HS-27A (cell line): ENCODE measurements at places on chromosomes 7 and 10.
A peak's percentile ranks its signal among the peaks of the same experiment; 100 is the strongest.

DNA sequence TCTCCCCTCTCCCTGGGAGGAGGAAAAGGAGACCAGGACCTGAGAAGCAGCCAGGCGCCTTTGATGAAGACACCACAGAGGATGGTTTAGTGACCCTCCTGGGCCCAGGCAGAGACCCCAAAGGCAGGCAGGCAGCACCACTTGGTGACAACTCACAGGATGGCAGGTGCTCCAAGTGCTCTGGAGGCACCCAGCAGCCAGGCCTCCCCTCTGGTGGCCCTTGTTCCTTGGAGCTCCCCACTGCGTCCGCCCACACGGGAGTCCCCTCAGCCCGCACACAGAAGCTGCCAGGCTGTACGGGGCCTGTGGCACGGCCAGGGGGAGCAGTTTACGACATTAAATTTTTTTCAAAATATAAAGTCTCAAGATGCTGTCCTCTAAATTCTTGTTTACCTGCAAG lies 607.1 kb upstream of the FOXK1 start:
- DNase-seq = no peak

GRCh38 chr10:33334805-33335550 lies 511 bp upstream of the NRP1 start:
- no peak for DNase-seq

- no peak for DNase-seq
Measured at GRCh38 chr10:4557469-4557868, 268.5 kb upstream of the AKR1E2 start.

GRCh38 chr10:24223953-24224352 lies 15.0 kb downstream of the KIAA1217 start:
- DNase-seq = no peak

GRCh38 chr10:62590306-62590705 lies 214.2 kb upstream of the ADO start:
- no peak for DNase-seq

- peak; percentile 59 for DNase-seq
Measured at GRCh38 chr7:45689011-45689796, 115.0 kb downstream of the ADCY1 start.

- DNase-seq = no peak
Measured at GRCh38 chr7:43570688-43571365, 12.1 kb upstream of the STK17A start.

DNA sequence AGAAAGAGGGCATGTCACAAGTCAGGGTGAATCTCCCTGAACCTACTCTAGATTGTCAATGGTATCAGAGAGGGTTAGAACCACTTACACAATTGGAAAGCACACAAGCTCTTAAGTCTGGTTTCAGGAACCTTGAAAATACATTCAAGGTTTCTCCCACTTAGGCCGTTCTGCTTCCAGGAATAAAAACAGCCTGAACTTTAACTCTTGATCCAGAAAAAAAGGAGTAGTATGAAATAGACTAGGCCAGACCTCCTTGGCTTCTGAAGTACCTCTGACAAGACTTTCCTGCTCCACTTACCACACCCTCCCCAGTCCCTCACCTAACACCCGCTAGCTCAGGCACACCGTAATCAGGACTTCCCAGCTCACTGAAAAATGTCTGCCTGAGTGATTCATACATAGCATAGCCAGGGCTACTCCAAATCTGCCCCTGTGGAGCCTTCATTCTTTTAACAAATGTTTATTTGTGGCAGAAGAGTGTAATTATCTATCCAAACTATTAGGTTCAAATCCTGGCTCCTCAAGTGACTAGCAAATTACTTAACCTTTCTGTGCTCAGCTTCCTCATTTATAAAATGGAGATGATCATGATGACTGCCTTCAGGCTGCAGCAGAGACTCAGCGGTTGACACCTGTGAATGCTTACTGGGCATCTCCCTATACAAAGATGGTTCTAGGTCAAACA lies 30.3 kb upstream of the IL6 start:
- DNase-seq = no peak

- peak; percentile 15 for DNase-seq
Measured at GRCh38 chr7:95045236-95045923, 138.0 kb downstream of the PPP1R9A start.

DNA sequence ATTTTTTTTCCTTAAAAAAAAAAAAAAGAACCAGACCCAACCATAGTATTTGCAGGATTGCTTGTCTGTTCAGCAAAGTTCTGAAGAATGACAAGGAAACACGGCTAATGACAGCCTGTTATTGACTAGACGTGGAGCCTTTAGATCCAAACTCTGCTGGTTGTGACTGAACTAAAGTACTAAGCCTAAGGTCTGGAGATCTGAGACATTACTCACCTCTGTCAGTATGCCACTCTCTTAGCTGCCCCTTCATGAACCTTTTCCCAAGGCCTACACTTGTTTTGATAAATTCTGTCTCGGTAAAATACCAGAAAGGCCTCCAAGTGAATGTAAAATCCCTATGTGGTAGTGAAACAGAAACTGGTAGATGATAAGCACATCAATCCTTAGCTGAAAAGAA lies 101.0 kb downstream of the CABCOCO1 start:
- no peak for DNase-seq

GRCh38 chr7:78253850-78254725 lies 455.5 kb downstream of the PHTF2 start:
- DNase-seq = no peak

GRCh38 chr7:128164061-128164954 lies 76.8 kb upstream of the LEP start:
- no peak for DNase-seq

DNA sequence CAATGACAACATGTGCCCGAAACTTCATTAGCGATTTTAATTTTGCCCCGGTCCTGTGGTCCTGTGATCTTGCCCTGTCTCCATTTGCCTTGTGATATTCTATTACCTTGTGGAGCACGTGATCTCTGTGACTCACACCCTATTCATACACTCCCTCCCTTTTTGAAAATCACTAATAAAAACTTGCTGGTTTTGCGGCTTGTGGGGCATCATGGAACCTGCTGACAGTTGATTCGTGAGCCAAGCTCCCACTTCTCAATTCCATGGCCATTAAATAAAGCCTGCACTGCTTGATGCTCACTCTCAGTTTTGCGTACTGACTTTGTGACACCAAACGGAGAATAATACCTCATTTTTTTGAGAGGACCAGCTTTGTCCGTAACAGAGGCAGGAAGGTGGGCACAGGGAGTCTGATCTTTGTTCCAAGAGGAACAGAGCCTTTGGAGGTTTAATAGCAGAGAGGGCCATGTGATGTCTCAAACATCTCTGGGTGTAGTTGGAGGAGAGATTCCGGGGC lies 3.8 kb upstream of the ADAMTS14 start:
- DNase-seq = no peak

DNA sequence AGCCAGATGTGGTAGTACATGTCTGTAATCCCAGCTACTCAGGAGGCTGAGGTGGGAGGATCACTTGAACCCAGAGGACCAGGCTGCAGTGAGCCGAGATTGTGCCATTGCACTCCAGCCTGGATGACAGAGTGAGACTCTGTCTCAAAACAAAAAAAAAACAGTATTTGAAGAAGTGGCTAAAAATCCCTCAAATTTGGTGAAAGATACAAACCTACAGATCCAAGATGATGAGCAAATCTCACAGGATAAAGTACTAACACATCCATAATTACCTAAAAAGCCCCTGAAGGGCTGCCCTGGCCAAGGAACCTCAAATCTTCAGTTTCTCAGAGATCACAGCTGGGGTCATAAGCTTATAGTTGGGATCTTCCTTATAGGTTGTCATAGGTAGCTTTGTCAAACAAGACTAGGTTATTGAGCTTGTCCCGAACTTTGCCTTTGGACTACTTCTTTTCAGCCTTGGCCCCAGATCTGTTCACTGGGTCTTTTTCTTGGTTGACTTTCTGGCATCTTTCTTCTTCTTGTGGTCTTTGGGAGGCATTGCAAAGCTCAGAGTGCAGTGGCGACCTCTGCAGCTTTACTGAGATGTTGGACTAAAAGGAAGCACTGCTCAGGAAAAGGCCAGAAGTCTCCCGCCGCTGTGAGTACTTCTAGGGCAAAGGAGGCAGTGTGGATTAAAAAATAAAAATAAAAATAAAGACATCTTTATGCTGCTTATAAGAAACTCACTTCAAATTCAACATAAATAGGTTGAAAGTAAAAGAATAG lies 28.6 kb upstream of the SAR1A start:
- DNase-seq = no peak

DNA sequence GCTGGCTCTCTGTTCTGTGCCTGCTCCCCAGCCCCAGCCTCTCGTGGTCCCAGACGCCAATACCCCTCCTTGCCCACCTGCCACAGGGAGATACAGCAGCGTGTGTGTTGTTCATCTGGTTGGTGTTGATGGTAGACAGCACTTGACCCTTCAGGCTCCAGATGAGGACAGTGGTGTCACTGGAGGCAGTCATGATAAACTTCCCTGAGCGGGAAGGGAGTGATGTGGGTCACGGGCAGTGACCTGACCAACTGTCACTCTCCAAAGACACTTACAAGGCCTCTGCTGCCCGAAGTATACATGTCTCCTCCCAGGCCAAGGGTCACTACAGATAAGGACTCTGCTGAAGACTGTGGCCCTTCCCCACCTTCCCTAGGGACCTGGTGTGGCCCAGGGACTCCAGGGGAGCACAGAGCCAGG lies 5.6 kb downstream of the TBL2 start:
- no peak for DNase-seq

GRCh38 chr10:103616705-103617601 lies 123.4 kb downstream of the NEURL1 start:
- DNase-seq = no peak

DNA sequence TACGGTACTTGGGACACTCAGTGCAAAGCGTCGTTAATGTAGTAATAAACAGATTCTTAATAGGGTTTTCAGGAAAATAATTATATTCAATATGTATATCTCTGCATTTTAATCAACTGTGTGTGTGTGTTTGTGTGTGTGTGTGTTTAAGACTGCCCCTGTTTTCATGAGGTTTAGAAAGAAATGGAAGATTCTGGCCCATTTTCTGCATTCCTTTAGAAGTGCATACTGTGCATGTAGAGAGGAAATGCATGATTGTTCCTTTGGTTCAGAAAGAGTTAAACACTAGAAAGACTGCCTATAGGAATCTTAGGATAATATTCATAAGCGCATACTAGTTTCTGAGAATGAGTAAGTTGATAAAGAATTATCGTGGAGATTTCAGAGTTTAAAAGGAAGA lies 975 bp downstream of the CNTNAP2 start:
- DNase-seq = no peak

- no peak for DNase-seq
Measured at GRCh38 chr10:97805949-97806348, 34.1 kb upstream of the SFRP5 start.

- no peak for DNase-seq
Measured at GRCh38 chr7:69962186-69963065, 364.2 kb downstream of the AUTS2 start.

DNA sequence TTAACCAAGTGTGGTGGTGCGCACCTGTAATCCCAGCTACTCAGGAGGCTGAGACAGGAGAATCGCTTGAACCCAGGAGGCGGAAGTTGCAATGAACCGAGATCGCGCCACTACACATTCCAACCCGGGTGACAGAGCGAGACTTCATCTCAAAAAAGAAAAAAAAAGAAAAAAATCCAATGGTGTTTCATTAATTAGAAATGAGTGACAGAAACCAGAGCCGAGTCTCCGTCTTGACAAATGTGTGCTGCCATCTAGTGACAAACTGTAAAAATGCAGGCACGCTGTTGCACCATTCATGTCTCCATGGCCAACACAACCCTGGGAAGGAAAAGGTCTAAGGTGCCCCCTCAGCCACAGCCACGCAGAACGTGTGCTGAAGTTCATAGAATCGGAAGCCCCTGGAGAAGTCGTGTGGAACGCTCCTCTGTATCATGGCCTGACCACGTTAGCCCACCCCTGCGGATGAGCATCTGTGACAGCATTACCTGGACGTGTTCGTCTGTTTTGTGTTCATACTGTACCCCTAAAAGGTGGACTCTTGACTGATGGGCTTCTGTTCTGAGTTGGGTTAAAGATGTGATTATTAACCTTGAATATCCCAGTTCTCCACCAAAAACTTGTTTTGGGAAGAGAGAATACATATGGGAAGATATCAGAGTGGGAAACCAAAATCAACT lies 94.9 kb downstream of the LYZL2 start:
- no peak for DNase-seq

DNA sequence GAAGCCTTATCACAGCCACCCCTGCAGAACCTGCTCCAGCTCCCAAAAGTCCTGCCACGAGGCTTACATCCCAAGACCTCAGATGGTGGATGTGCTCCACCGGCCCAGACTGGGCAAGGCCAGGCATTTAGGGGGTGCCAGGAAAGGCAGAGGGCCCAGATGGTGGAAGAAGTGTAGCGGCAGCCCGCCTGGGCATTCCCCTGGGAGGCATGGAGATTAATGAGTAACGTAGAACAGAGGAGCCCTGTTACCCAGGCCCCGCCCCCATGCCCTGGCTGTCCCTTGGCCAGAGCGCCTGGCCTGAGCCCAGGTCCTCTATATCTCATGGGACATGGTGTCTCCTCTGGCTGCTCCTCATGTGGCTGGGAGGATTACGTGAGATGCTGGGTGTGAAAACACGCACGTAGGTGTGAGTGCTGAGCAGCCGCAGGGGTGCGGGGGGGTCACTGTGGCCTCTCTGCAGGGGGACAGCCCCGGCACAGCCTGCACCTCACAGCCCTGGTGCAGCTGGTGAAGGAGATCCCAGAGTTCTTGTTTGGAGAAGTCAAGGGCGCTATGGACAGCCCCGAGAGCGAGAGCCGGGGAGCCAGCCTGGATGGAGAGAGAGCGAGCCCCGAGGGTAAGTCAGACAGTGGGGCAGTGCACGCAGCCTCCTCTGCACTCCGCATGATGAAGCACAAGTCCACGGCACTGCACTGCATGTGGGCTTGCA lies 52.9 kb downstream of the ZNF467 start:
- no peak for DNase-seq

DNA sequence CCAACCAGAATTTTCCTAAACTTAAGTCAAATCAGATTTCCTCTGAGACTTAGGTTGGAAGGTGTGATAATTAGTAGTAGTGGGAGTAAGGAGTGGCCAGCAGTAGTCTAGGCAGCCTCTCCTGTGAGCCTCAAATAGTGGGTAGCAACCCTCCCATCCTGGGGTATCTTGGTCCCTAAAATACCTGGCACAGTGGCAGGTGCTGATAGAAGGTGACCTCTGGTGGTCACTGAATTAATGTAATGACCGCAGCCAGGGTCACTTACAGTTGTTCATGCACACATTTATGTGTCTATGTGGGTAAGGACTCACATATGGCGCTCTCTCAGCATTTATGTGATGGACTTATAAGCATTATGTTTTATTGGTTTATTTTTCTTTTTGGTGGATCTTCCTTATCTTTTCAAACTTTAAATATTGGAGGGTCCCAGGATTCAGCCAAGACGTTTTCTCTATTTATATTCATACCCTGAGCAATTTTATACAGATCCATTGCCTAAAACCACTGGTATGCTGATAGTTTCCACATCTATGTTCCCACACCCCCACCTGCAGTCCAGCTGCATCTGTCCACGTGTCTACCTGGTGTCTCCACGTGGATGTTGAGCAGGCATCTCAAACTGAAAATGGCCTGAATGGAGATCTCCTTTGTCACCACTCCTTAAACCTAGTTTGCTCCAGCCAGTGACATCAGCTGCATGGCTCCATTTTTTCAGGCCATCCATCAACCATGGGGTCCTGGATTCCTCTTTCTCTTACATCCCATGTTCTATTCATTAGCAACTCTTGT lies 18.3 kb downstream of the BMPER start:
- no peak for DNase-seq

- DNase-seq = no peak
Measured at GRCh38 chr7:155529845-155530244, 16.5 kb downstream of the CNPY1 start.
